Karpas-422 (cell line): ENCODE measurements at places on chromosomes 1 and 21. TPM values are rescaled to one million over a fixed set of nuclear protein-coding genes. Genes with fewer than 3 reads are reported as not detected.

PPP1R12B gene
- 8.4 and 9.0 TPM in 2 replicates for total RNA-seq

CD244 gene
- not detected in 2 replicates for total RNA-seq

ELAPOR1 gene
- 0.22 and 4.7 TPM in 2 replicates for total RNA-seq

UBAP2L gene
- total RNA-seq: 58.6 and 119 TPM in 2 replicates

DR1 gene
- 26.9 and 29.9 TPM in 2 replicates for total RNA-seq

DNA sequence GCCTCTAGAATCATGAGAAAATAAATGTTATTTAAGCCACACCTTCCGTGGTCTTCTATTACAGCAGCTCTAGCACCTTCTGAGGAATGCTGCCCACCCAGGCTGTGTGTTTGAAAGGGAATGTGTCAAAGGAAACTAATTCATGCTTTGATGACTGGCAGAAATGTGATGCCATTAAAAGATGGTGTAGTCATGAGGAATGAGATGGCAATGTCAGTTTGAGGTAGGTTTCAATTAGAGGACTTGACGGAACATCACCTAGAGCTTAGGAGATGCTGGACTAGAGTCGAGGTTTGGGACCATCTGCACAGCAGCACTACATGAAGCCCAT is 10.6 kb downstream of the PDZK1 start:
- no peak overlapping the region for H3K4me3 ChIP-seq
- no peak for DNase-seq
- no peaks in the 10 kb centered on the region for H3K4me1 ChIP-seq
- no peaks in the 10 kb centered on the region for H3K36me3 ChIP-seq

DNA sequence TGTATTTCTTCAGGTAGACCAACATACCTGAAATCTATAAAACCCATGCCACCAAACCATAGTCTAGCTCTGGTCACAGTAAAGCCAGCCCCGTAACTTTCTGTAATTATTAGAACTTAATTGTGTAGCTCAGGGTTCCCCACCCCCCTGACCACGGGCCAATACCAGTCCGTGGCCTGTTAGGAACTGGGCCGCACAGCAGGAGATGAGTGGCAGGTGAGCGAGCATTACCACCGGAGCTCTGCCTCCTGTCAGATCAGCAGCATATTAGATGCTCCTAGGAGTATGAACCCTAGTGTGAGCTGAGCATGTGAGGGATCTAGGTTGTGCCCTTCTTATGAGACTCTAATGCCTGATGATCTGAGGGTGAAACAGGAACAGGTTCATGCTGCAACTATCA is 14.6 kb downstream of the TENT5C start:
- H3K27ac ChIP-seq: no peak overlapping the region
- H3K36me3 ChIP-seq: no peaks in the 10 kb centered on the region
- no peaks in the 10 kb centered on the region for H3K27me3 ChIP-seq
- peaks cover 13% of the 10 kb centered on the region for H3K4me1 ChIP-seq
- H3K4me3 ChIP-seq: no peak overlapping the region
- no peak for DNase-seq

GRCh38 chr1:48687282-48688045 is 89.2 kb downstream of the BEND5 start:
- H3K4me3 ChIP-seq: no peak overlapping the region
- no peaks in the 10 kb centered on the region for H3K4me1 ChIP-seq
- no peaks in the 10 kb centered on the region for H3K36me3 ChIP-seq
- no peak for DNase-seq
- no peak overlapping the region for H3K27ac ChIP-seq

GRCh38 chr1:200191993-200192392 is 164.5 kb downstream of the NR5A2 start:
- no peak overlapping the region for H3K27ac ChIP-seq
- H3K36me3 ChIP-seq: no peaks in the 10 kb centered on the region
- no peak for DNase-seq
- no peaks in the 10 kb centered on the region for H3K27me3 ChIP-seq

DNA sequence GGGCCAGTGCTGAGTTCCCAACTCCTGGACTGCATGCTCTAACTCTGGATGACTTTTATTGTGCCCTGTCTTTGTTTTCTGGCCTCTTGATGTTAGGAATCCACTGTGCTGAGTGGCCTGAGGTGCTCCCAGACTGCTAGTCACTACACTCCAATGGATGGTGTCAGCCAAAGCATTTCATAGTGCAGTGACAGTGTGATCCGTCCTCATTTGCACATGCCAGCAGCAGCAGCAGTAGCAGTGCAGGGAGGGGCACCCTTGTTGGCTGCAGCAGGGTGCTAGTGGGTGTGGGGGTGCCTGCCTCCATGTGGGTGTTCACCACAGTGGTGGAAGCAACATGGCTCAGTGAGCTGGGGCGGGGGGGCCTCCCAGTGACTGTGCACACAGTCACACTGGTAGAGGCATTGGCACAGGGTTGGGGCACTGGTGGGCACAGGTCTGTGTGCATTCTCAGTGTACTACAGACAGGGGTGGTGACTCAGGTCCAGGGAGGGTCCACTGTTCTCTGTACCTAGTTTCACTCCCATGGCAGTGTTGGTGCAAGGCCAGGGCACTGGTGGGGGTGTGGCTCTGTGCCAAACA is 214.0 kb downstream of the ZC3H11B start:
- DNase-seq: no peak
- no peak overlapping the region for H3K4me3 ChIP-seq
- no peak overlapping the region for H3K27ac ChIP-seq
- no peaks in the 10 kb centered on the region for H3K36me3 ChIP-seq
- H3K4me1 ChIP-seq: no peaks in the 10 kb centered on the region
- H3K27me3 ChIP-seq: no peaks in the 10 kb centered on the region

GRCh38 chr1:116252785-116253184 is 120.3 kb upstream of the ATP1A1 start:
- H3K27me3 ChIP-seq: no peaks in the 10 kb centered on the region
- peaks cover 44% of the 10 kb centered on the region for H3K4me1 ChIP-seq
- no peaks in the 10 kb centered on the region for H3K36me3 ChIP-seq
- no peak overlapping the region for H3K4me3 ChIP-seq

- H3K27ac ChIP-seq: no peak overlapping the region
- H3K36me3 ChIP-seq: no peaks in the 10 kb centered on the region
- H3K4me3 ChIP-seq: no peak overlapping the region
- H3K27me3 ChIP-seq: no peaks in the 10 kb centered on the region
Measured at GRCh38 chr1:91383456-91383855, 21.2 kb downstream of the HFM1 start.

- no peaks in the 10 kb centered on the region for H3K27me3 ChIP-seq
- no peak overlapping the region for H3K4me3 ChIP-seq
- H3K27ac ChIP-seq: no peak overlapping the region
- H3K36me3 ChIP-seq: no peaks in the 10 kb centered on the region
- H3K4me1 ChIP-seq: no peaks in the 10 kb centered on the region
Measured at GRCh38 chr1:53703174-53703573, 35.8 kb downstream of the GLIS1 start.

- no peak for DNase-seq
- H3K27me3 ChIP-seq: no peaks in the 10 kb centered on the region
- H3K27ac ChIP-seq: no peak overlapping the region
- H3K4me1 ChIP-seq: peaks cover 46% of the 10 kb centered on the region
Measured at GRCh38 chr1:24388331-24388885, 25.2 kb downstream of the STPG1 start.

DNA sequence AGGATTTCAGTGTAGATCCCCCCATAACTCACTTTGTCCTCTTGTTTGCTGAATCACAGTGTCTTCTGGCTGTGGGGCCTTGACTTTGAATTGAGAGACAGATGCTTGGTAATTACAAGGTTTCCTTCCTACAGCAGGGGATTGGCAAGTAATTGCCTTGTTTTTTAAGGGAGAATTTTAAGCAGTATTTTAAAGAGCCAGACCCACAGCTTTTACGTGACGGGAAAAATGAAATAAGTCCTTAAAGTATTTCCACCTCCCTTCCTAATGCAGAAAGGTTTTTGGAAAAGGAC is 41.0 kb downstream of the PGBD5 start:
- H3K27ac ChIP-seq: no peak overlapping the region
- no peak overlapping the region for H3K4me3 ChIP-seq
- no peaks in the 10 kb centered on the region for H3K36me3 ChIP-seq
- H3K27me3 ChIP-seq: no peaks in the 10 kb centered on the region
- H3K4me1 ChIP-seq: no peaks in the 10 kb centered on the region
- no peak for DNase-seq

DNA sequence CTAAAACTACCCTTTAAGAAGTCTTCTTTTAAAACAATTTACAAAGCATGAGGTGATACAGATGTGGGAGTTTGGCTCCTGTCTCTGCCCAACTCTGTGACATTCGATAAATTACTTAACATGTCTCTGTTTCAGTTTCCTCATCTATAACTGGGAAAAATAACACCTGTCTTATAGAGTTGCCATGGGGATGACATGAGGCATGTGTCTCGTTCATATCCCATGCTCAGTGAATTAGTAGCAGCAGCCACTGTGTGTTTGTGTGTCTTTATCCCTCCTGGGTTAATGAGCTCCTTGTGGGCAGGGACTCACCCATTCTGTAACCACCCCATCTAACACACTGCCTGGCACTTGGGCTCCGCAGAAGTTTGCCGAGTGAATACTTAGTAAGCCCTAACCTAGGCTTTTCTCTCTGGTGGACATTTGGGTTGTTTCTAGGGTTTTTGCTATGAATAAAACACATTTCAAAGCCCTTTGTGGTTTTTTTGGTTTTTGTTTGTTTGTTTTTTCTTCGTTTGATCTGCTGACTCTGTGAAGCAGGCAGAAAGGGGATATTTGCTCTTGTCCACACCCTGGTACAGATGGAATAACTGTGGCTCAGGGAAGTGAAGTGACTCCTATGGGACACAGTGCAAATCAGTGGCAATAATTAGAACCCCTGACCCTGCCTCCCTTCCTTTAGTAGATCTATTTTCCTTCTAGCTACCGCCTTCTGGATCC is 797 bp upstream of the KCNJ9 start:
- H3K27me3 ChIP-seq: no peaks in the 10 kb centered on the region
- no peak overlapping the region for H3K4me3 ChIP-seq
- no peak for DNase-seq
- H3K27ac ChIP-seq: no peak overlapping the region

GRCh38 chr1:87449348-87449963 is 120.8 kb downstream of the LMO4 start:
- DNase-seq: peak; percentile 43
- no peaks in the 10 kb centered on the region for H3K36me3 ChIP-seq
- H3K4me3 ChIP-seq: peak overlapping the region; percentile 19; the same call in 1 of the 2 replicates
- H3K27ac ChIP-seq: peak overlapping the region; percentile 40; the same call in 1 of the 2 replicates
- peaks cover 17% of the 10 kb centered on the region for H3K4me1 ChIP-seq
- H3K27me3 ChIP-seq: no peaks in the 10 kb centered on the region

DNA sequence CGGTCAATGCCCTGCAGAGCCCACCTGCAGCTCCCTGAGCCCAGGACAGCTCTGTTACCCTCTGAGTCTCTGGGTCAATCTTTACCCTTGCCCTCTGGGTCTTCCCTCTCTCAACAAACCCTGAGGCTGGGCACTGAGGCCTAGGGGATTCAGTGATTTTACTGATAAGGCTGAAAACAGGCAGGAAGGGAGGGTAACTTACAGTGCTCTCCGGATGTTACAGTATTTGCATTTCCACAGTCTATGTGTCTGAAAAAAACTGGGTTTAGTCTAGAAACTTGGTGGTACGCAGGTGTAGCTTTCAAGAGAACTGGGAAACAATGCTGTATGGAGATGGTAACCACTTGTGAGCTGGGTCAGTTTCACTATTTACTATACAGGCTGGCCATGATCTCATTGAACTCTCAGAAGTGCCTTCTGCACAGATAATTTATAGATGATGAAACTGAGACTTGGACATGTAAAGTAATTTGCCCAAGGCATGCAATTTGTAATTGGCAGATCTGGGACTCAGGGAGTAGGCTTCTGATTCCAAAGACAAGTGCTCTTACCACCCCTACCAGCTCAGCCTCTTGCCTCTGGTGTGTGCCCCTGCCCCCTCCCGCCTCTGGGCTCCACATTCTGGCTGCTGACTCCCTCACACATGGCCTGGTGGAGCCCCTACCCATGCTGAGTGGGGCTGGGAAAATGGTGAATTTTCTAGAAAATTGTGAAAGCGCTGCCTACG is 48.8 kb downstream of the TENT5C start:
- no peak overlapping the region for H3K4me3 ChIP-seq
- DNase-seq: peak; percentile 58
- H3K36me3 ChIP-seq: no peaks in the 10 kb centered on the region
- H3K27ac ChIP-seq: peak overlapping the region; percentile 24; the same call in 1 of the 2 replicates
- peaks cover 23% of the 10 kb centered on the region for H3K4me1 ChIP-seq

GRCh38 chr1:218361298-218362065 is 16.3 kb downstream of the TGFB2 start:
- no peaks in the 10 kb centered on the region for H3K27me3 ChIP-seq
- H3K27ac ChIP-seq: no peak overlapping the region
- no peaks in the 10 kb centered on the region for H3K4me1 ChIP-seq
- H3K36me3 ChIP-seq: no peaks in the 10 kb centered on the region

DNA sequence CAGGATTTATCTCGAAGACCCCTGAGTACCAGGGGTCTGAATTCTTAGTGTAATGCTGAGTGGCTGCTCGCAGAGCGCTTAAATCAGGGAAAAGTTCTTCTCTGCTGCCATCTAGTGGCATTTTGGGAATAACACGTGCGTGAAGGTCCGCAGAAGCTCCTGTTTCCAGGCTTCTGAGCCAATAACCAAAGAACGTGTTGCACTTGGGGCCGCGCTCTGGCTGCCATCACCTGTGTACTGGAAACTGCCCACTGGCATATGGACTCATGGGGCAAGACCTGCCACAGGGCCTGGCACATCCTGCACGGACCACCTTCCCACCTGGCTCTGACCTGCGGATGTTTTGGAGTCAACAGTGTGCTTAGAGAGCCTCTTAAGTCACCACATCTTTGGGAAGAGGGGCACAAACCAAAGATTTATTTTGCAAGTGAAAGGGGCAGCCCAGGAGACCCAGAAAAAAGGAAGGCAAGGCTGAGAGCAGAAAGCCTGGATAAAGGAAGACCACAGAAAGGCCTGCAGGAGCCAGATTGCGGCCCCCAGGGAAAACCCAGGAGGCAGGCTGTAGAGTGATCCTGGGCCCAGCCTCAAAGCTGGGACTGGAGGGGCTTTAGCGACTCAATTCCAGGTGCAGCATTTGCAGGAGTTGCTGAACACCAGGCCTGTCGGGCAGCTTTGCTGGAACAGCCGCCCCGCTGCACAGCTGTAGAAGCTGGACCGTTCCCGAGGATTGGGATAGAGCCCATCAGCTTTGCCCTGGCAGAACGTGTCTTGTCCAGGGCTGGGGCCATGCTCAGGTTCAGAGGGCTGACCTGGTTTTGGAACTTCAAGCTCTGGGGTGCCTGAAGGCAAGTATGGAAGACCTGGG is 13.0 kb downstream of the CHIT1 start:
- H3K36me3 ChIP-seq: no peaks in the 10 kb centered on the region
- H3K27ac ChIP-seq: no peak overlapping the region
- DNase-seq: peak; percentile 95
- H3K27me3 ChIP-seq: no peaks in the 10 kb centered on the region
- peaks cover 23% of the 10 kb centered on the region for H3K4me1 ChIP-seq
- H3K4me3 ChIP-seq: no peak overlapping the region
